ENCODE measurements at places on chromosomes 1 and 21.

GRCh38 chr1:221822591-221822990, 80.7 kb upstream of the DUSP10 start:
- DNase-seq = no peak

GRCh38 chr1:7117399-7118281, 332.4 kb downstream of the CAMTA1 start:
- DNase-seq = peak; percentile 87

- DNase-seq = no peak
Observed at GRCh38 chr1:70583522-70583921, 172.5 kb downstream of the CTH start.

DNA sequence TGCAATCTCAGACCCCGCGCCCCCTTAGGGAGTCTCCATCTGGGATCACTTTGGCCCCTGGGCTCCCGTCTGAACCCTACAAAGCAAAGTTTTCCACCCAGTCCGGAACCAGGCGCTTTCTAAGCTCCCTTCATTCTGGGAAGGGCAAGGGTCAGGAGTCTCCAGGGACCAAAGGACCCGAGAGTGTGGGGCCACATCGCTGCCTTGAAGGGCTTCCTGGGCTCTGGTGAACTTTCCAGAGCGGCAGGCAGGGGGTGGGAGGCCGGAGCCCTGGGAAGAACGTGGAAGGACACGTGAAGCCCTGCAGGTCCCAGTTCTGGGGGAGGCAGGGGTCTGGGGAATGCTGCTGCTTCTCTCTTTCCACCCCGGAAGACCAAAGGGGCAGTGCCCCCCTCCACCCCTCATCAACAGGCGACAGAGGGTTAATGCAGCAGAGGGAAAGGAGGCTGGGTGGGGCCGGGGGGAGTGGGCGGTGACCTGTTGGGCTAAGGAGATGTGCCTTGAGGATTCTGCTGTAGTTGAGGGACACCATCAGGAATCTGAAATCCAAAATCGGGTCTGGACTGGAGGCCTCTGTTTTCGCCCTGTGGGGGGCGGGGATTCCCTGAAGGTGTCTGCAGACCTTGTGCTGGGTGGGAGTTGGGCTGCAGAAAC, 734 bp downstream of the CDK18 start:
- no peak for DNase-seq

DNA sequence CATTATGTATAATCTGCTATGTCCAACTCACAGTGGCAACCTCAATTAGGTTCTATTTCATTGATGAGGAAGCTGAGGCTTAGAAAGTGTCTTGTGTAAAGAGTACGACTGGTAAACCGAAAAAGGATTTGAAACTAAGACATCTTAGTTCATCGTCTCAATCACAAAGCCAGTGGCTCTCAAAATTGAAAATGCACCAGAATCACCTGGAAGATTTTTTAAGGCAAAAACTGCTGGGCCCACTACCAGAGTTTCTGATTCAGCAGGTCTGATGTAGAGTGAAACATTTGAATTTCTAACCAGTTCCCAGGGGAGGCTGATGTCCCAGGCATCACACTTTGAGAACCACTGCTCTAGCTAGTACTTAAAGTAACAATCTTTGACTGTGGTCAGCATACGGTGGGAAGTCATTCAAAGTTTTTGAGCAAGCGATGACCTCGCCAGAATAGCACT, 5.2 kb upstream of the LRRC53 start:
- no peak for DNase-seq
